Activated naive CD8-positive, alpha-beta T cell treated with anti-CD3 and anti-CD28 coated beads, Interleukin-2, amount 10 ng/mL, durations not matched to agents 7 days and 5 days (primary cell): ENCODE measurements at places on chromosomes 16 and 17. TPM values are rescaled to one million over a fixed set of nuclear protein-coding genes. Genes with fewer than 3 reads are reported as not detected.

TP53TG3B gene
- not detected for total RNA-seq

DNA sequence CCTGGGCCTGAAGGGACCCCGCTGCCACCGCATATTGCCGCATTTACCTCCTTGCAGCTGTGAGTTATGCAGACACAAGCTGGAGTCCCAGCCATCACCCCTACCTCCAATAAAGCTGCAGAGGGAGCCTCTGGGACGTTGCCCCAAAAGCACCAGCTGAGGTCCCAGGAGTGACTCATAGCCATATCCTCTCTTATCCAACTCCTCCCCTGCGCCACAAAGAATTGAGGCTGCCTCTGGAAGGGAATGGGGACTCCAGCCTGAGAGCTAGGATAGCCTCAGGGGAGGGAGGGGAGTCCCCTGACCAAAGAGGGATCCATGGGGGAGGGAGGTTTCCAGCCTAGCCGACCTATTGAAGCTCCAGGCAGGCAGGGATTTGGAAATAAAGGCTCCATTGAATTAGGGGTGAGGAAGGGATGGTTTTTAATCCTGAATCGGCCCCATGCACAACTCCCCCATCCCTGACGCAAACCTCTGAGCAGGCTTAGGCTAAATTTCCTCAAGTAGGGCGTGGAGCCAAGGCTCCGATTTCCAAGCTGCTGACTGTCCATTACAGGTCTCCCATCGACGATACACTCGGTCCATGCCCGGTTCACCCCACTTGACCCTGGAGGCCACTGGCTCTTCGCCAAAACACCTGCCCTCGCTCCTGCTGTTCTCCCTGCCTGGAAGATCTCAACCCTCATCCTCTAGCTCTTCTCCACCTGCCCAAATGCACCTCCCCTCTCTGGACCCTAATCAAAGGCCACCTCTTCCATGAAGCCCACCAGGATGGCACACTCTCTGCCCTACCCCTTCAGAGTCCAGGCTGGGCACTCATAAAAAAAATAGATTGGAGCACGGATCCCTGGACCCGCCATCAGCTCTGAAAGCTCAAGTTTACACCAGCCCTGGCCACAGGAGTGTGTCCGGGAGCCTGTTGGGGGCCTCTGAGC lies 27.5 kb downstream of the PIMREG start:
- no peak for DNase-seq

DNA sequence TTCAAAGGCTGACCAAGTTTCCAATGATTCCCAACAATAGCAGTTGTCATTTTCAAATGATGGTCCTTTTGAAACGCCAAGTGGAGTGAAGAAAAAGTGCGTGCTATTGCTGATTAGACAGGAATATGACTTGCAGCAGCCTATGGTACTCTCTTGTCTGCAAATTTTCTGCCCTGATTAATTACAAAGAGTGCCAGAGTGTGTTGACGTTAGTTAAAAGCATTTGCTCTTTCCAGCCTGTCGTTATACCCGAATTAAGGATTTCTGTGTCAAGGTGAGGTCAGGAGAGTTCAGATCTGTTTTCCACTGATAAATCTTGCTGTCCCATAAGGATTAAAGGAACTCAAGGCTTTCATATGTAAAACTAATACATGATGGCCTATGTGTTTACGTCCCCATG lies 75.0 kb upstream of the ADAMTS18 start:
- no peak for DNase-seq

DNA sequence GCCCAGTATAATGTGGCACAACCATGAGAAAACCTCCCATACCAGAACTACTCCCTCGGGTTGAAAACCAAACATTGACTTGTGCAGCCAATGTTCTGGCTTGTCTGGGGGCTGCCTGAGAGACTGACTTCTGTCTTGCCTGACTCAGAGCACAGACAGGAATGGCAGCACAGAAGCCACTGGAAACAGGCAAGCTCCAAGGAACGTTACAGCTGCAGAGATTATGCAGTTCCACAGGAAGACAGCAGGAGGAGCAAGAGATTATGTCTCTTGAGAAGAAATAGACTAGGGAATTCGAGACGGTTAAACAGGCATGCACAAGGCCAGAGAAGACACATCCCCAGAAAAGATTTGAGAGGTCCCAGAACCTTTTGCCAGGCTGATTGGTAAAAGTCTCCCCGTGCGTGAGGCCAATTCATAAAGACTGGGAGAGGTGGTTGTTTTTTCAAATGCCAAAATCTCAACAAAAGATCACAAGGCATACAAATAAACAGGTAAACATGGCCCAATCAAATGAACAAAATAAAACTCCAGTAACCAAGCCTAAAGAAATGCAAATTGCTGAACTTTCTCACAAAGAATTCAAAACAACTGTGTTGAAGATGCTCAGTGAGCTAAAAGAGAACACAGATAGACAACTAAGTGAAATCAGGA lies 90.6 kb upstream of the CDH5 start:
- DNase-seq = no peak

DHRS7B gene
- 12.6 TPM for total RNA-seq

TRAF4 gene
- total RNA-seq = 48.1 TPM

GRCh38 chr16:739560-740458 lies 988 bp downstream of the CIAO3 start:
- no peak for DNase-seq

CENPN gene
- total RNA-seq = 47.0 TPM

DNA sequence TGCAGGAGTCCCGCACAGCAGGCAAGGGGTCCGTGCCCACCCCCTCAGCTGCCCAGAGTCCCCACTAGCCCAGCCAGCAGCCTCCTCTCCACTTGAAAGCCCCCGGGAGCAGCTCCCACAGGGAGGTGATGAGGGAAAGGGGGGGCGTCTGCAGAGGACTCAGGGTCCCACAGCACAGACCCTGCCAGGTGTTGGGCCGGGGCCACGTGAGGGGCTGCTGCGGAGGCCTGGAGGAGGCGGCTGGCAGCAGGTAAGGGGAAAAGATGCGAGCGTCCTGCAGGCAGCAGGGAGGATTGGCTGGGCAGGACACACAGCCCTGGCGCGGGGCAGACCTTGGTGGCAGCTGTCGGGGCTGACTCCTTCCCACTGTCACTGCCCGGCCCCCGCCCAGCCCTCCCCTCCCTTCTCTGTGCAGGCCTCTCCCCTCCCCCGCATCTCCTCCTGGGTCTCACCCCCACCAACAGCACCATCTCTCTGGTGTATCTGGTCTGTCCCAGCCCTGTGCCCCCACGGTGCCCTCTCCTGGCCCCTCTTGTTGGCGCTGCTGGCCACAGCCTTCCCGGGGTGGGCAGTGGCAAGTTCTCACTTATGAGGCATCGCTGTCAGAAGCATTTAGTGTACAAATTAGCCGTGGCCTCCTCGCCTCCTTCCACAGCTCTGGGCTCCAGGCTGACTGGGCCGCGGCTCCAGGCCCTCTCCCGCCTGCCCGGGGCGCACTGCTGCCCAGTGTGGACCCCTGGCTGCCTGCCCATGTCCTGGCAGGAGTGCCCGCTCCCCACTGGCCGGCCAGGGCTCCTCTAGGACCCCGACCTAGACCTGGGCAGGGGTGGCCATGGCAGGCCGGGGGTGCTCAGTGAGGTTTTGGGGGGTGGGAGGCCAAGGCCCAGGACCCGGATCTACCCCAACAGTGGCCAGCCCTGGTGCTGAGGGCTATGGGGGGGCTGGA lies 4.4 kb upstream of the PRR35 start:
- DNase-seq = no peak

DNA sequence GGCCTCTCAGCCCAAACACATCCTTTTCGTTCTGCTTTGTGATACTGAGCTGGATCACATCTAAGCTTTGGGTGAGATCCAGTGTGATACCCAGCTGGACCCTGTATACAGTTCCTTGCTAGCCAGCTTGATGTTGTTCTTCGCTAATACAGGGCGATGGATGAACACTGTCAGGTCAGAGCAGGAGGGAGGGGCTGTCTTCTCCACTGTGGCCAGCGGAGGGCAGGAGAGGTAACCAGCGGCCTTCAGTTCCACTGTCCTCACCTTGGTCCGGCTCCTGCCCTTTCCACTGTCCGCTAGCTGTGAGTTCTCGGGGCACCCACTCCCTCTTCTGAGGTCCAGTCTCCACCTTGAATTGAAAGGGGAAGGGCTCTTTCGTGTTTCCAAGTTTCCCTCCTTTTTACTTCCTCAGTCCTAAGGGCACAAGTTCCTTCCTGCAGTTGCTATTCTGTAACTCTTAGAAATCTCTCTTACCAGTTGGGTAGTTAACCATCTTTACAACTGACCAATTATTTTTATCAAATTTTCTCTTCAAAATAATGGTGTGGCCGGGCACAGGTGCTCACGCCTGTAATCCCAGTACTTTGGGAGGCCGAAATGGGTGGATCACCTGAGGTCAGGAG lies 3.0 kb upstream of the ZNF213 start:
- DNase-seq = peak; percentile 61
